Fibroblast of skin of right quadriceps (primary cell): ENCODE measurements at places on chromosomes 3 and 15.

- DNase-seq = no peak
Observed at GRCh38 chr3:118949113-118949760, 85.4 kb downstream of the IGSF11 start.

GRCh38 chr15:99197856-99198255 is 51.5 kb downstream of the TTC23 start:
- peak; percentile 21 for DNase-seq

- DNase-seq = no peak
Observed at GRCh38 chr3:124275412-124275811, 283.5 kb upstream of the ROPN1 start.

- DNase-seq = no peak
Observed at GRCh38 chr15:54836052-54836795, 360.5 kb downstream of the RSL24D1 start.

- peak; percentile 81 for DNase-seq
Observed at GRCh38 chr15:42736793-42737528, at the start of gene CDAN1. CDAN1 (minus strand) TSS chr15:42737128; CDS start chr15:42737102, 26 bp downstream.

- DNase-seq = no peak
Observed at GRCh38 chr3:188246905-188247304, 92.9 kb downstream of the LPP start.

DNA sequence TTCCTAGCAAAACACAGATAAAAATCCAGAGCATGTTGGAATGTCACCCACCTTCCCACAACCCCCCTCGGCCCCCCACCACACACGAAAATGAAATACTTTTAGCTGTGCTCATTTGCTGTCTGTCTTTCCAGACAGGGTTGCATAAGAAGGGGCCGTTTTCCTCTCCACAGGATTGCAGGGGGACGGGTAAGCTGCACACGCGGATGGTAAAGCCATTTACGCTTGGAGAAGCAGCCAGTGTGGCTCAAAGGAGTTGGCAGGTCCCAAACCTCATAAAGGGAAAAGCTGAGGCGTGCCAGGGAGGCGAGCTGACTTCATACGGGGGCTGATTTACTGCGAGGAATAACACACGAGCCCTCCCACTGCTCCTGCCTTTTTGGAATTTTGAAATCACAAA is 47.4 kb upstream of the ITGA11 start:
- peak; percentile 97 for DNase-seq
